Caco-2 (cell line): ENCODE measurements at places on chromosomes 4 and X. TPM values are rescaled to one million over a fixed set of nuclear protein-coding genes. Genes with fewer than 3 reads are reported as not detected.

THAP9 gene
- 6.8 and 7.9 TPM in 2 replicates for total RNA-seq

HSPA4L gene
- total RNA-seq: 3.3 and 3.6 TPM in 2 replicates

DNA sequence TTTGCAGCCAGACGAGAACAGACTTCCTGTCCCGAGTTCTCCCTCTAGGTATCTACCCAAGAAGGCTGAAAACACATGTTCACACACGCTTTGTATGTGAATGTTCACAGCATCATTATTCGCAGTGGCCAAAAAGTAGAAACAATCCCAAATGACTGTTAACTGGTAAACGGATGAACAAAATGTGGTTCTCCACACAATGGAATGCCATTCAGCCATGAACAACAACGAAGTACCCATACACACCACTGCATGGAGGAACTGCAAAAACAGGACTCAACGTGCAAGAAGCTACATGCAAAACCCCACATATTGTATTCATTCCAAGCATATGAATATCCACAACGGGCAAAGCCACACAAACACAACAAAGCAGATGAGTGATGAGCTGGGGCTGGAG is 45.0 kb downstream of the PDHA1 start:
- DNase-seq: no peak

DNA sequence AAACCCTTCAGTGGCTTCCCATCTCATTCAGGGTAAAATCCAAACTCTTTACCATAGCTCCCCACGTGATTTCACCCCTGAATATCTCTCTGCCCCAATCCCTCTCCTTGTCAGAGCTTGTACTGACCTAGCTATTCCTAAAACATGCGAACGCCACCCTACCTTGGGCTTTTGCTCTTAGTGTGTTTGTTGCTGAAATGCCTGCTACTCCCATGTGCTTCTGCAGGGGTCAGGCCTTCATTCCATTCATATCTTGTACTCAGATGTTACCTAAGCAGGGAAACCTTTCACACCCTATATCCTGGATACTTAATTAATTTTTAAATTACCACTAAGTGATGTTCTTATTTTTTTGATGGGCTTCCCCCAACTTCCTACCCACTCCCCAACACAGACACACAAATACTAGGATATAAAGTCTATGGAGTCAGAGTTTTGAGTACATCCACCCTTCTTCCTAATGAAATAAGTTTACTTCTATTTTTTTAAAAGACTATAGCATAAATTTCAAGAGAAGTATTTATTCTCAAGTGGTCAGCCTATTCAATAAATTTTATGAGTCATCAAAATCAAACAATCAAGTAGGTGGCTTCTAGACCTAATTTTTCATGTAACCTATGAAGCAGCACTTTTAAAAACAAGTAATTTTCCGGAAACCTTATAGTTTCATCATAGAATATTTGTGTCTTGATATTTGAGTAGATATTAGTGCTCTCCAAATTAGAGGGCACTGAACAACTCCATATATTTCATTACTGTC is 189.4 kb downstream of the RAPGEF2 start:
- no peak for DNase-seq

DNA sequence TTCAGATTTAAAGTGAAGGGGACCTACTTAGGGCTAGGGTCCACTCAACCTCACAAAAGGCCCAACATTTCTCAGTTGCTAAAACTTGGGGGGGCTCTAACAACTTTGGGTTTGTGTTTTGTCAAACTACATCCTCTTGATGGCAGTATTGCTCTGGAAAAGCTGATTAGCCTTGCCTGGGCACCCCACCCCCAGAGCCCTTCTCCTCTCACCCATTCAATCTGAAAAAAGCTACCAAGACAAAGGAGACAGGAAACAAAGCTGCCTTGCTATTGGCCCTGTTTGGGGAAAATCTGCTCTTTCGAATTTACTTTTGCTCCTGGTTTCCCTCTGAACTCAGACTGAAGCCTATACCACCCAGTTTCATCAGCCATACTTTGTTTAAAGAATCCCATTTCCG is 195.2 kb upstream of the STK26 start:
- DNase-seq: no peak

DNA sequence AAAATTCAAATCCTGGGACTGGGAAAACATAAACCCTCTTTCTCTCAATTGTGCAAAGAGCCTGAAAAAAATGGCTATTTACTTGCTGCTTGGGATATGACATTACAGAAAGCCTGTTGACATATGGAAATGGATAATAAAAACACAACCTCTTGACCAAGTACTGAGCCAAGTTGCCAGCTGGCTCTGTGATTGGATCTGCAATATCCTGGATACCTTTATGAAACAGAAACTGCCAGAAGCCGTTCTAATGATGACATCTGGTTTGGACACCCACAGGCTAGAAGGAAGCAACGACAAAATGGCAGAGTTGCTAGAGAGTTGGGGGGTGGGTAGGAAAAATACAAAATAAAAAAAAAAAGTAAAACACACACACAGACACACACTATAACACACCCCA is 481.4 kb downstream of the FAT4 start:
- DNase-seq: no peak

GRCh38 chrX:17597327-17597726 is 140.0 kb upstream of the SCML1 start:
- no peak for DNase-seq

DNA sequence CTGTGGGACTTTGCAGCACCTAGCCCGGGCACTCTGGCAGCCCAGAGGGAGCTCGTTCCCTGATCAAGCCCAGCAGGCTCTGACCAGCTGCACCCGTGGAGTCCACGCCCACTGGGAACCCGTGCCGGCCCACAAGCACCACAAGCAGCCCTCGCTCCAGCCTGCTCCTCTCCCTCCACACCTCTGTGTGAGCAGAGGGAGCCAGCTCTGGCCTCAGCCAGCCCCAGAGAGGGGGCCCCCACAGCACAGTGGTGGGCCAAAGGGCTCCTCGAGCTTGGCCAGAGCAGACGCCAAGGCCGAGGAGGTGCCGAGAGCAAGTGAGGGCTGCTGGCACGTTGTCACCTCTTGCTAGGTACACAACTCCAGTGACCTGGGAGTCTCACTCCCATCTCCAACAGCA is 5.1 kb upstream of the UGT2A1 start:
- no peak for DNase-seq

- no peak for DNase-seq
Observed at GRCh38 chrX:19388064-19388679, 44.4 kb downstream of the PDHA1 start.
